ENCODE measurements at places on chromosomes 5 and 9.

DNA sequence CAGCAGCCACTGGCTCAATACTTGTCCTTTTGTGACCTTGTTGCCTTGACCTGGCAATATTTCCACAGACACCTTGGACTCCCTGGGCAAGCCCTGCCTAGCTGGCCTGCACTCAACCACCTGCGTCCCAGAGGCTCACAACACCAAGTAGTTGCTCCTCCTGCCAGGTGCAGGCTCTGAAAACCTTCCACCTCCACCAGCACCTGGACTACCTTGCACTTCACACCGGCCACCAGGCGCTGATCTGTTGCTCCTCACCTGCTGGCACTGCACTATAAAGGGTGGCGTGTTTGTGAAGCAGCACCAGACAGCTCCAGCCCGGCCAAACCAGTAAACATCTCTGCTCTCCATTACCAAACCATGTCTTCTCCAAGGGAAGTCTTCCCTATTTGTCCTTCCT, 997.7 kb downstream of the PTPRD start:
- DNase-seq = no peak

DNA sequence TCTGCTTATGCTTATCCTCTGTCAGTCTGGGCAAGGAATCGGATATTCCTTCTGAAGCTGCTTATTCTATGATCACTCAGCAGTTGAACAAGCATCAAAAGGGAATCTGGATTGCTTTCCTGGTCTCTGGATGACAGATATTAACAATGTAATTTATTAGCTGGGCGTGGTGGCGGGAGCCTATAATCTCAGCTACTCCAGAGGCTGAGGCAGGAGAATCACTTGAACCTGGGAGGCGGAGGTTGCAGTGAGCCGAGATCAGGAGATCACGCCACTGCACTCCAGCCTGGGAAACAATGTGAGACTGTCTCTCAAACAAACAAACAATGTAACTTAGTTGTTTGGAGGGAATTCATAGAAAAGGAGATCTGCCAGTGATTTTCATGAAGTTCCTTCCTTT, 45.4 kb downstream of the DMRT1 start:
- DNase-seq = no peak

DNA sequence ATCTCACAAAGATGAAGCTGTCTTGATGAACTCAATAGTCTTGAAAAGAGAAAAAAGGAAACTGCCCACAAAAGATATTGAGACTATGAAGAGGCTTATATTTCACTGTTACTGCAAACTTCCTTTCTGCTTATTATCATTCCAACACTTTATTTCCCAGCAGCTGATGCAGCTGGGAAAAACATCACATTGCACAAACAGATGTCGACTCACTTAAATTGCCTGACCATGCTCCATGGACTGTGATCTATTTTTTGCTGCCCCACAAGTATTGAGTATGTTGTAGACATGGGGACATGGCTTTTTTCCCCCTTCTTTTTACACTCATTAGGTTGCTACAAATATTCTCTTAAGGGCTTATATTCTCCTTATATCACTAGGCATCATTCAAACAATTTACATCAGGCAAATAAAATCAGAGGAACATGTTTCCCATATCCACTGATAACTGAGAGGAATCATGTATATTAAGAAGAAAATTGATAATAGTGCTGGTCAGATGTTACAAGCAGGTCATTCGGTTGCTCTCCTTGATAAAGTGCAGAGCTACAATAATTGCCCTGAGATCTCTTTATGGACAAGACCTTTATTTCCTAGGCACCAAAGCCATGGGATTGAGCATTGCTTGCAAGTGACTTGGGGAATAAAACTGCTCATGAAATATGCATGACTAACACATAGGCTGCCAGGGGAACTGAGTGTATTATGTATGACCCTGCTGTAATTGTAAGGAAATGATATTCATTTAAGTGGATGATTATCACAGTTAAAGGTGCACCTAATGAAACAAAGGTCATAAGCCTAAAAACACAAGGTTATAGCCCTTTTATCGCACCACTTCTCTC, 509.9 kb downstream of the ZNF608 start:
- no peak for DNase-seq

DNA sequence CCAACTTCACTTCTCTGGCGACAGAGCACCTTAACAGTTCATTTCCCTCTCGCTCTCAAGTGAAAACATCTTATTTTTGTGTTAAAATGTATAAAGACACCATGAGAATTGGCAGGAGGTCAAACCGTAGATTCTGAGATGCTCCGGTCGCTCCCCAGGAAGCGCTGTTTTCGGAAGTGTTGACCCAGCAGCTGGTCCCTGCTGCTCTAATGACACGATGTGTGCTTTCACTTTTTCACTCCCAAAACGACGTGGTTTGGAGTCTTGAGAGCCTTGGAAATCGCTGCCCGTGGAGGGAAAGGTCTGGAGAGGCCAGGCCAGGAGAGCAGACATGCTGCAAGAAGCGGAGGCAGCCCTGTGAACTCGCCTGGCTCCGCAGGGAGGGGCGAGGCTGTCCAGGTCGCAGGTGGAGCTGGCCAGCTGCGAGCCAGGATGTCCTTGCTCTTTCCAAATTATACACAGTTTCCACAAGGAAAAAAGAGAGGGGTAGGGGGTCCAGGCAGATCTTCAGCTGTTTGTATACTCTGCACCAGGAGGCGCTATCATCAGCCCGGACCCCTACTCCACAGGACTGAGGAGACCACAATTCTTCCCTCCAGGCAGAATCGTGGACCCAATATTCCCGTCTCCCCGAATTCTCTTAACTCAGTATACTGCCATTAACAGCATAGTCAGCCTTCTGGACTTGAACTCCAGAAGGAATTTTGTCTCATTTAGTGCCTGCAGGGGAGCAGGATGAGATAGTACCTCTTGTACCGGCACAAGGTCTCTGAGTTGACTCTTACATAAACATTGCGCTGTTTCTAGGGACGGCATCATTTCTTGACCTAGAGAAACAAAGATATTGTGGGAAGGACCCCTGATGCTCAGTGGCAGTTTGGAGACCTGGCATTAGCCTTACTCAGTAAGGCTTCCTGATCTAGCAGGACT, 248.6 kb upstream of the ANKRD55 start:
- DNase-seq = no peak

DNA sequence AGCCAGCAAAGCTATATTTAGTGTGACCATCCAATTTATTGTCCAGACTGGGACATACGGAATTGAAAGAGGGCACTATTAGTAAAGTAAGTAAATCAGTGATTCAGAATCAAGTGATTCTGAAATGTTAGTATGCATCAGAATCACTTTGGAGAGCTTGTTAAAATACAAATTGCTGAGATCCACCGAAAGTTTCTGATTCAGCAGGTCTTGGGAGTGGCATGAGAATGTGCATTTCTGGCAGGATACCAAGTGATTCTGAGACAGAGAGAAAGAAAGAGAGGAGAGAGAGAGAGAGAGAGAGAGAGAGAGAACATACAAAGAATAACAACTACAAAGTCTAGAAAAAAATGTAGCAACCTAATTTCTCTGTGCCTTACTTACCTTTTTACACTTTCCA, 65.4 kb upstream of the ASTN2 start:
- no peak for DNase-seq

- DNase-seq = no peak
Measured at GRCh38 chr9:85404911-85405565, 336.7 kb downstream of the AGTPBP1 start.

DNA sequence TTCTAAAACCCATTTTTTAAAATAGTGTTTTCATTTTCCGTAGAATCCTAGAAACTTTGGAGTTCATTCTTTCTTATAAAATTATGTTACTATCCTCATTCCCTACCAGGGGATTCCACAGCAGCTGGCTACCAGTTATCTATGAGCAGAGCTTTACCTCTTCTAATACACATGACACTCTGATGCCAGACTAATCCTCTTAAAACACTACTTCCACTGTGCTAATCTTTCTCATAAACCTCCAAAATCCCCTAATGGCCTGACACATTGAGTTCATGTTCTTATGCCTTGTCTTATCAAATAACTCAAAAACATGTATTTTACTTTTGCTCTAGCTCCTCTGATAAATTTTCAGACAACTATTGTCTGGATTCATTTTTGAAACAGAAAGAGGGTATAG, 633.6 kb upstream of the FTMT start:
- no peak for DNase-seq

- no peak for DNase-seq
Measured at GRCh38 chr5:139276426-139276825, 17.1 kb upstream of the MATR3 start.

DNA sequence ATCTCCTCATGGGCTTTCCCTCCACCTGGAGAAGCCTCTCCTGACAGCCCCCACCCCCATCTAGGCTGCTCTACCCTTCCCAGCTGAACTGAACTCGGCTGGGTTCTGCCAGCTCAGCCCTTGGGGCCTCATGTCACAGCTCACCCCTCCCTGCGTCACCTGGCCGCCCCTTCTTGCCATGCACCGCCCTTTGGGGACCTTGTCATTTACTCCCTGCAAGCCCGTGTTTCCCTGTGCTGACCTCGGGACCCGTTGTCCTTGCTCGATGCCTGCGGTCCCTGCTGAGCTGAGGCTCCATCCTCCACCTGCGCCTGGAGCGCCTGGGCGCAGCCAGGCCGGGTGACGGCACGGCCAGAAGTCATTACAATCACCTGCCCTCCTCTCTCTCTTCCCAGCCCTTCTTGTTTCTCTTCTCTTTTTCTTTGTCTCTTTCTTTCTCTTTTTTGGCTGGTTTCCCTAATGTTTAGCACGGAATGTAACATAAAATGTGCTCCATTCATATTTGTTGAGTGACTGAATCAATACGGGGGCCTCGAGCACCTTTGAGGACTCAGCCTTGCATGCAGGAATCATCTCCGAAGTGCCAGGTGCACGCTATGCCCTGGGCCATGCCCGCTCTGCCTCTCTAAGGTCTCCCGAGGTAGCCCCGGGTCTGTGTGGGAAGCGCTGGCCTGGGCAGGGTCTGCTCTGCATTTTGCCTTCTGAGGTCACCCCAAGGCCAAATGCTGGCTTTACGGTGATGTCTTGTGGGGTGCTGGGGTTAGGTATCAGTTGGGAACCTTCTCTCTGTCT, 48.1 kb upstream of the COL5A1 start:
- no peak for DNase-seq

GRCh38 chr9:131704141-131704983, 35.5 kb downstream of the RAPGEF1 start:
- no peak for DNase-seq

GRCh38 chr5:65696892-65697291, 25.0 kb downstream of the SGTB start:
- DNase-seq = no peak

DNA sequence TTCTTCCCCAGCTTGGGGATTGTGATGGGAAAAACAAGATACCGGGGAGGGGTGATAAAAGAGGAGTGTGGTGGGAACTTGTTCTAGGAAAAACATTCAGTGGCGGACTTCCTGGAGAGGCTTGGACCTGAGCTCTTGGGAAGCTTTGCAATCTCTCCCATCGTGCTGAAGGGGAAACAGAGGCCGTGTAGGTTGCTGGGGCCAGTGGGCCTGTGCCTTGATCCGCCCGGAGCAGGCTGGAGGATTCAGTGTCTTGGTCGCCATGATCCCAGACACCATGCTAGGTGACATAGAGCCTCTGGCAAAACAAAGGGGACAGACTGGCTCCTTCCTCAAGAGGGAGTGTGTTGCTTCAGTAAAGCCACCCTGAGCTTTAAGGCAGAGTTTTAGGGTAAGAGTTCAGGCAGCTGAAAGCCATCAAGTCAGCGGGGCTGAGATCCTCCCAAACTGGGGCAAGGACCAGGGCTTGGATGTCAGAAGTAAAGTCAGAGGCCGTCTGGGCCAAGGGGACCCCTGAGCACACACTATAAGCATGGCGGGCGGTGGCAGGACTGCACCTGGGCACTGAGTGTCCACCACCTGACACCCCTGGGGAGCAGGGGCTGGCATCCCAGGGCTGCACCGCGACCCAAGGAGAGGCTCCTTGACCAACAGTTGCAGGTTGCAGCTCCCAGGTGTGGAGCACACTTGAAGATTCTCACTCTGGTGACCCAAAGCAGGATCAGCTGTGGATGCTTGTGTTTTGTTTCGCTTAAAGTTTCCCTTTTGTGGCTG, 44.7 kb downstream of the TRIP13 start:
- DNase-seq = no peak

- no peak for DNase-seq
Measured at GRCh38 chr5:74105126-74105780, 479.3 kb downstream of the ARHGEF28 start.

DNA sequence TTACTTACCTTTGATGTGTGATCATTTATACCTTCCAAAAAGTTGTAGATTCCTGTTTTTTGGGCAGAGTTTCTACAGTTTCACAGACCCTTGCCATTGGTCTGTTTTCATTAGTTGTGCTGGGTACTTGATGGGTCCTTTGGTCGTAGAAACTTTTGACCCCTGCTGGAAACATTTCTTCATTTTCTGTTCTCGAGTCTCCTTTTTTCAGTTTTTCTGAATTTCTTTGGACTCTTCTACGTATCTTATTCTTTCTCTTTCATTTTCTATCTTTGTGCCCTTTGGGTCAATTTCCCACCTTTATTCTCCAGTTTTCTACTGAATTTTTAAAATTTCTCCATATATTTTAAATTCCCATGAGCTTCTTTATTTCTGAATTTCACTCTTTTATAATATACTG, 16.7 kb downstream of the AP3S1 start:
- no peak for DNase-seq

GRCh38 chr5:1973391-1974013, 90.8 kb upstream of the IRX4 start:
- DNase-seq = no peak

GRCh38 chr9:76756941-76757673, 7.1 kb upstream of the PCA3 start:
- DNase-seq = no peak

GRCh38 chr5:78275998-78276543, 18.4 kb downstream of the AP3B1 start:
- DNase-seq = no peak

DNA sequence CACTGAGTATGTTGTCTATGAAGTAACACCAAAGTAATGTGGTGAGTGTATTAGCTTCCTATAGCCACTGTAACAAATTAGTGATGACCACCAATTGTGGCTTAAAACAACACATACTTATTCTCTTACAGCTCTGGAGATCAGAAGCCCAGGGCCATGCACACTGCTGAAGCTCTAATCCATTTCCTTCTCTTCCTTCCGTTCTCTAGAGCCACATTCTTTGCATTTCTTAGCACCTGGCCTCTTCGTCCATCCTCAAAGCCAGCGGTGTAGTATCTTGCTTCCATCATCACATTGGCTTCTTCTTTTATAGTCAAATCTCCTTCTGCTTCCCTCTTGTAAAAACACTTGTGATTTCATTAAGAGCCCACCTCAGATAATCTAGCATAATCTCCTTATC, 230.3 kb upstream of the RFX3 start:
- DNase-seq = no peak

DNA sequence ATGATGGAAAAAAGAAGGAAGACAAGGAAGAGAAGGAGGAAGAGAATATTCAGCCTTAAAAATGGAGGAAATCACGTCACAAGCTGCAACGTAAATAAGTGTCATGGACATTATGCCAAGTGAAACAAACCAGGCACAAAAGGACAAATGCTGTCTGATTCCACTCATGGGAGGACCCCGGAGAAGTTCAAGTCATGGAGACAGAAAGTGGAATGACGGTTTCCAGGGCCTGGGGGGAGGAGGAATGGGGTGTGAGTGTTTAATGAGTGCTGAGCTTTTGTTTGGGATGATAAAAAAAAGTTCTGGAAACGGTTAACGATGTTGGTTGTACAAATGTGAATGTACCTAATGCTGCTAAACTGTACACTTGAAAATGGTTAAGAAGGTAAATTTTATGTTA, 439.5 kb downstream of the GADD45G start:
- DNase-seq = no peak
